ENCODE measurements at places on chromosomes 13 and 19.

- no peak for DNase-seq
Observed at GRCh38 chr13:42119875-42120274, 71.4 kb downstream of the DGKH start.

GRCh38 chr19:29952646-29953045 is 10.6 kb downstream of the URI1 start:
- no peak for DNase-seq

DNA sequence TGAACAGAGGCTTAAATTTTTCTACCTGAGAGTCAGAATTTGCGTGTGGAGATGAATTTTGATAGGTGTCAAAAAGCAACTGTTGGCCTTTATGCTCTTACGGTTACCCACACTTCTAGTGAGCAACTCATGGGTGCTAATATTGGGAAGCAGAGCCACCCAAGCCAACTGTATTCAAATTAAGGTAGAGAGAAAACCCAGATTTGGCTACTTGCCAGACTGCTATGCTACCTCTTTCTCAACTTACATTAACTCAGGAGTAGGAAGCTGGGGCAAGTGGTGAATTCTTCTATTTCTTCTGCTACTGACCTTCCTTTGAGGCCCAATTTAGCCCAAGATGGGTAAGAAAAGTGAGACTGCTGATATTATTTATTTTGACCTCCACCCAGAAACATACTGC is 83.9 kb downstream of the OLFM4 start:
- DNase-seq, result no peak

GRCh38 chr13:28357911-28358433 is 137.0 kb downstream of the FLT1 start:
- DNase-seq, result no peak

GRCh38 chr19:10600149-10600548 is 13.0 kb upstream of the AP1M2 start:
- no peak for DNase-seq

DNA sequence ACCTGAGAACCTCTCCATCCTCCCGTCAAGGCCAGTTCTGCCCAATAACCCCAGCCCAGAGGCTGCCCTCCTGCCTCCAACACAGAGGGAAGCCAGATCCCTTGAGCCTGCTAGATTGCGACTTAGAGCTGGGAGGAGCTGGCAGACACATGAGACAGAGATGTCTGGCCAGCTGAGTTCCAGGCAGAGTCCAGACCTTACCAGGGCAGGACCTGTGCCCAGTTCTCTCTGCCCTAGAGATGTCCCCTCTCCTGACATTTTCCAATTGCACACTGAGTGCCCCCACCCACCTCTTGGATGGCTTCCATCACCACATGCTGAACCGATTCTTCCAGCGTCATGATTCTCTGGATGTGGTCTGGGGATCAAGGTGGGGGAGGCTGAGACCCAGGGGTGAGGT is 3.0 kb downstream of the HOOK2 start:
- DNase-seq, result no peak

DNA sequence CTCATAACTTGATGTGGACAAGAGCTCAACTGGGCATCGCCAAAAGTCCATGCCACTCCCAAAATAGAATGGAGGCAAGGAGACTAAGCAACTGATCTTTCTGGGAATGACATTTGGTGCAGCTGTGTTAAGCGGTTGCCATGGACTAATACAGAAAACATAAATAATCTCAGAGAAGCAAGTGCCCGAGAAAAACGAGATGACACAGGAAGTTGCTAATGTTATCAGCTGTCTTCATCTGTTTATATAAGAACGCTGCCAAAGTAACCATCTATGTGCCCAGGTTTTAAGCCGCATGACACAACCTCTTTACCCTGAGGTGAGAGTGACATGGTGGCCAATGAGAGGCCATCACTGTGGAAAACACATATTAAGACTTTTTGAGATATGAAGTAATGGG is 54.9 kb upstream of the SACS start:
- no peak for DNase-seq

DNA sequence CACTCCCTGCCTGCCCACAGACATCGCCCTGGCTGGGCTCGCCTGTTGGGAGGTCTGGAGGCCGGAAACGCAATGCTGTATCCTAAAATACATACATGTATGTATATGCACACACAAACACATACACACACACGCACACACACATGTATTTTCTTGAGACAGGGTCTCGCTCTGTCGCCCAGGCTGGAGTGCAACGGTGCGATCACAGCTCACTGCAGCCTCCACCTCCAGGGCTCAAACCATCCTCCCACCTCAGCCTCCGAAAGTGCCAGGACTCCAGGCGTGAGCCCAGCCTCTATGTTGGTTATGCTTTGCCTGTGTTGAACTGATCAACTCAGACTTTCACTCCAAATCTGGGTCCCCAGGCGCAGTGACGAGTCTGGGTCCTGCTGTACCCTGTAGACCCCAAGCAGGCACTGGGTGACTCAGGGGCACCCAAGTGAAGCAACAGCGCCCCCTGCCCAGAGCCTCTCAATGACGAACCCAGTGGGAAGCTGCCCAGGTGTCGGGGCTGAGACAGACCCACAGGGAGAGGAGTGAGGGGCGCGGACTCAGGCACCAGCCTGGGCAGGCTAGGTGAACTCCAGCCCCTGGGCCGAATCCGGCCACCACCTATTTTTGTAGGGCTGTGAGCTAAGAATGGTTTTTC is 27.4 kb upstream of the CACTIN start:
- no peak for DNase-seq

DNA sequence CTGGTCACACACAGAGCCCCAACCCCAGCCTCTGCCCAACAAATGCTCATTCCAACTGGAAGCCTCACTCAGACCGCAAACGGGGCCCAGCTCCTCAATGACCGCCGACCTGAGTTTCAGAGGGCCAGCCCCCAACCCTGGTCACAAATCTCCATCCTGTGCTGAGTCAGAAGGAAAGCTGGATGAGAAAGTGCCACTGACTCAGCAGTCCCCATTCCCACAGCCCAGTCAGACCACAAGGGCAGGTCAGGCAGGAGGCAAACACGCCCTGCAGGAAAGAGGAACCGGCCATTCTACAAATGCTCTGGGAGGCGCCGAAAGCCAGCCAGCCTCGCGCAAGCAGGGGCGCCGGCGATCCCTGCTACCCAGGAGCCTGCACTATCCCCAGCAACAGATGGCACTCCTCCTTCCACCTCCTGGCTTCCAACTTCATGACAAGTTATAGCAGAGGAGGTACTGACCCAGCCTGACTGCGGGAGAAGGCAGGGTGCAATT is 14.1 kb upstream of the PRKD2 start:
- no peak for DNase-seq

DNA sequence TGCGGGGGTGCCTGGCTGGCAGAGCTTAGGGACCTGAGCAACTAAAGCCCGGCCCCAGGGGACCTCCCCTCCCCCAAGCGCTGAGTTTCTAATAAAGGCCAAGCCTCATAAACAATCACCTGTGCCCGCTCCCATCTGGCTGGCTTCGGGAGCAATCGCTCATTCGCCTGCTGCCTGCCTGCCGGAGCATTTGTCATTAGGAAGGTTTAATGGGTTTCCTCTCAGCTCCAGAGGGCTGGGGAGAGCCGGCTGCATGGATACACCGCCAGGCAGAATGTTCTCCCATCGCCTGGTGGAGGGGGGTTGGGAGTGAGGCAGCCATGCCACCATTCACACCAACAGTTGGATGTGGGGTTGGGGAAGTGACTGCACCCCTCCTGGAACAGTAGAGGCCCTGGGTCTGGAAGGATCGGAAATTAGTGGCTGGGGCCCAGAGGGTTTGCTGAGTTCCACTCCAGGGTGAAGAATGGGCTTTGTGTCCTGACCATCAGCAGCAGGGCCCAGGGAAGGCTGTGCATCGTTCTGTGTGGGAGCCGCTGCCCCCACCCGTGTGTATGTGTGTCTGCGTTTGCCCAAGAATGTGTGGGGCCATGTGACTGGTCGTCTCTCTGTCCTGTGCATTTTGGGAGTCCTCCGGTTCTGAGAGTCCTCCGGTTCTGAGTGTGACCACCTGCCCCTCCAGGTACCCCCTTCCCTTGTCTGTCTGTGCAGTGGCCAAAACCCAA is 15.3 kb downstream of the PIN1 start:
- DNase-seq, result no peak

DNA sequence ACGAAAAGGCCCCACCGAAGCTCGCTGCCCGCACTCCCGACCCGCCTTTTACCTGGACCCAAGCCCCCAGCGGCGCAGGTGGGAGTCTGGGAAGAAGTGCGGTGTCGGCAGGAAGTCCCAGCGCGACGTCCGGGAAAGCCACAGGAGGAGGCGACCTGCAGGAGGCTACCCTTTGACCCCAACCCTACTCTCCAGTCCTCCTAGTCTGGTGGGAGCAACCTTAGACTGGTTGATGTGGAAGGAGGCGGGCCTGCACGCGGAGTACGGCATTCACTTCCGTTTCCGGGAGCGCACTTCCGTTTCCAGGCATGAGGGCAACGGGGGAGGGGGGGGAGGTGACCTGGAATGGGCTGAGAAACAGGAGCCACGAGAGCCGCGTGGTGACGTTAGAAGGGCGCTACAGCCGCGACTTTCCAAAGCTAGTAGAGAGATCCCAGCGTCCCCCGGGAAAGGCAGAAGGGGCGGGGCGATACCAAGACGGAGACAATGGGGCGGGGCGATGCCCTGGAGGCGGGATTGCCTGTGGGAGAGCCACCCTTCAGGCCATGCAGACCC is 28.5 kb downstream of the ZNF266 start:
- no peak for DNase-seq

DNA sequence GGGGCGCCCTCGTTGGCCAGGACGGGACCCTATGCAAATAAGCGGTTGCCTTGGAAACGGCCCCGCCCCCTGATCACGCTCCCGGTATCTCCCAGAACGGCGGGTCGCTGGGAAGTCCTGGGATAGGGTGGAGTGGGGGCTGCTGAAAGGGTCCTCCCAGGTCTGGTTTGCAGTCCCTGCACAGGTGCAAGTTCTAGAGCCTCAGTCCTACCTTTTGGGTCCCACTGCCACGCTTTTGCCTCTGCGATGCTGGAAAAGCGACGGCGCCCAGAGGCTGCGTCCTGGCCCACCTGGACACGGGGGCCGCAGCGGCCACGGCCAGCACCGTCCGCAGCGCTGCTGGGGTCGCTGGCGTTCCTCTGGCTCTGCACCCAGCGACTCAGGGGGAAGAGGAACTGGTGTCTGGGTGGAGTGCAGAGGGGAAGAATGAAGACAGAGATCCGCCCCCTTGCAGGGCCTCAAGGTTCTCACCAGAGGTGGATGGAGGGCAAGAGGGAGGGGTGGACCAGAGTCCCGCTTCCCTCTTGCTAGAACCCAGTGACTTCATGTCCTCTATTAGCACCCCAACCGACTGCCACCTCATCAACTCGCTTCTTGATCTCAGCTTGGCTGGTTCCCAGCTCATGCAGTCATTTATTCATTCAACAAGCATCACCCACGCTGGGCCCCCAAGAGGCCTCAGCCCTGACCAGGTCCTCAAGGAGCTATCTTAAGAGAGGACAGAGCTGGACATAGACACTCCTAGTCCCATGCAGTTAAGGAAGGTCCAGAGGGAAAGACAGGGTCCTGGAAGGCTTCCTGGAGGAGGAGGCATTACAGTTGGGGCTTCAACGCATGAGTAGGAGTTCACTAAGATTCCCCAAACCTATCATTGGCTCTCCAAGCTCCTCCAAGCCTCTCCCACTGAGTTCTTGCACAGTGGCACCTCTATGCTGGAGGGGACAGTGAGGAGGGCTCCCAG is at the start of gene LRRC25:
LRRC25 (minus strand) TSS at position 381 of the 961 bp plus-strand sequence. CDS start 659 bp downstream, outside the sequence.
- no peak for DNase-seq

GRCh38 chr19:50893047-50893736 is 18.0 kb downstream of the KLK4 start:
- no peak for DNase-seq

GRCh38 chr13:20942938-20943559 is 40.5 kb upstream of the XPO4 start:
- no peak for DNase-seq

DNA sequence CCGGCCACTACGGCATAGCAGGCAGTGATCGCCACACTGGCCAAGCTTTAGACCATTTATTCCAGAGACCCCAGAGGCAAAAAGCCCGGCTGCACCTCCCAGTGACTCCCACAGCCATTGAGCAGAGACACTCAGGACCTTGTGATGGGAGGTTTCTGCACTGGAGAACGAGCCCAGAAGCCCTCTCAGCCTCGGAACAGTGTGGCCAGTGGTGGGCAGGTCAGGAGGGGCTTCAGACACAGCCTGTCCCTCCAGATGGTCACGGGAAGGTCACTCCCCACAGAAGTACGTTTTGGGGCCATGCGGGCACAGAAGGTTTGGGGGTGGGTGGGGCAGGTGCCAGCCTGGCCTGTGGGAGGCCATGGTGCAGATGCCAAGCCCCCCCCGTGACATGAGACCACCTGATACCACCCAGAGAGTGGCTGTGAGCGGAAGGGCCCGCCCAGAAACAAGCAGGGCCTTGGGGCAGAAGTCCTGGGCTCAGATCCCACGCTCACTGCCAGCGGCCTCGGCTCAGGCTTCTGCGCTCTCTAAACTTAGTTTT is 599 bp upstream of the F10 start:
- no peak for DNase-seq

DNA sequence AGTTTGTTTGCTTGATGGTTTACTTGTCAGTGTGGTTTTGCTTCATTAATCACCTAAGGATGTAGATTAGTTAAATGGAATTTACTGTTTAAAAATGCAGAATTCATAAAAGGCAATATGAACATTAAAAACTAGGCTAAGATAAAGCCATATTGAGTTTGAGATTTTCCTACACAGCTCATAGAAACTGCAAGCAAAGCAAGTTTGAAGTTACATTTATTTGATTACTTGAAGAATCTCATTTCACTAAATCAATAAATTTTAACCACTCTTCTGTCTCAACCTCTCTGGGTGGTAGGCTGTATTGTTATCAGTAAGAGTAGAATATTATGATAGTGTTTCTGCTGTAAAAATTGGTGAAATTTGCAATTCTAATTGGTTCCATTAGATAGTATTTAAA is 1180.7 kb upstream of the SLC10A2 start:
- DNase-seq, result no peak

DNA sequence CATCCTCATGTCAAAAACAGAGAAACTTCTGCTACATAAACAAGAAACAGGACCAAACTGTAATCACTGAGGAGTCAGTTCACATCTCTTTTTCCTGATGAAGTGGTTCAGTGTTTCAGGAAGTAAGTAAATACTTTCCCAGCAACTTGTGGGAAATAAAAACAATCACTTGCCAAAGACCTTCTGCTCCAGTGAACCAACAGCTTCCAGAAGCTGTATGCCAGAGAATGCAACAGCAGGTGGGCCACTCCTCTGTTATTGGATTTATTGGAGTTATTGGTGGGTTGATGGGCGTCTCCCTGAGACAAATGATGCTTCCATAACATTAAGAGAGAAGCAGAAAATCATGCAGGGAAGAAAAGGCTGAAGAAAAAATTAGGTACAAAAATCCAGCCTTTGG is 9.9 kb downstream of the SLC6A16 start:
- no peak for DNase-seq
